Stimulated activated CD8-positive, alpha-beta memory T cell treated with anti-CD3 and anti-CD28 coated beads, Interleukin-4, amount 100 ng/mL, for 1 hour (primary cell): ENCODE measurements at places on chromosomes 12 and 14.

GRCh38 chr12:21221778-21222177, 90.8 kb downstream of the SLCO1B1 start:
- no peak for DNase-seq

GRCh38 chr14:92677087-92677668, 71.2 kb downstream of the LGMN start:
- DNase-seq: no peak

DNA sequence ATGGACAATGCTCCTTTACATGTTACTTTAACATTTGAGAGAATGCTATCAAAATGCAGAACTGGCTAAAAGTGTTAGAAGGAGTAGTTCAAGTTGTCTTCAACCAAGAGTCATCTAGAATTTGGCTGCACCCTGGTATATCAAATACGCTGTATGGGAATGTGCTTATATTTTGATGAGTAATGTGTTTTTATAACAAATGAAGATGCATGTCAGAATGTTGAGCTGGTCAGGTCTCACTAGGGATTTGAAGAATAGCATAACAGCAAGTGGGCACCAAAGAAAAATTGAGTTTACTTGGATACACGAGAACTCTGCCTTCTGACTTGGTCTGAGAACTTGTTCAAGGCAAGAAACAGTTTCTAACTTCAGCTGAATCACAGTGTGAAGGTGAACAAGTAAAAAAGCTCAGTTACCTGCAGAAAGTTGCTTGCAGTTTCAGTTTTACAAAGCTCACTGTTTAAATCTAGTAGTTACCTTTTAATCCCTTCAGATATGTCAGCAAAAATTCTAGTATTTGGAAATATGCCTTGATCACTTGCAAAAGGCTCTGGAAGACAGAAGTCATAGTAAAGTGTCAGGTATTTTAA, 82.3 kb downstream of the PDE3A start:
- no peak for DNase-seq

DNA sequence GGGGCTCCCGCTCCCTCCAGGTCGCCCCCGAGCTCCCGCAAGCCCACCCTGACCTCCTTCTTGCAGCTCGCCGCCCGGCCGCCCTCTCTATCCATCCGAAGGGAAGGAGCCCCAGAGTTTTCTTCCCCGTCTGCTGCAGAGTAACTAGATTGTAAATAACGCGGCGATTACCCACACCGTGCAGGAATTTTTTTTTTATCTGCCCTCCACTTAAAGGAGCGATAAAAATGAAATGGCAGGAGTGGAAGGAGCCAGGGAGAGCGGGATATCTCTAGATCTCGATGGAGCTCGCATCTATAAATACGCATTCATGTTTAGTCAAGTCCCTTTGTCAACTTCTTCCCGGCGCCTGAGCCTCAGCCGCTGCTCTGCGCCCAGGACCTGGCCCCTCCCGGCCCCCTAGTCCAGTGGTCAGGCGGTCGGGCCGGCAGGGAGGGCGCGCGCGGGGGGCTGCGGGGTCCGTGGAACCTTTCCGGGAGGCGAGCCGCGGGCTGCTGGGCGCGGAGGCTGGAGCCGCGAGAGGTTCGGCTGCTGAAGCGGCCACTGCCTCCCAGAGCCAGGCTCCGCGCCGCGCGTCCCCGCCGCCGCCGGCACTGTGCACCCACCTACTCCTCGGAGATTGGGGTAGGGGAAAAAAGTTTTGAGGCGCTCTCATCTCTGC, 386.0 kb downstream of the BCAT1 start:
- DNase-seq: no peak

DNA sequence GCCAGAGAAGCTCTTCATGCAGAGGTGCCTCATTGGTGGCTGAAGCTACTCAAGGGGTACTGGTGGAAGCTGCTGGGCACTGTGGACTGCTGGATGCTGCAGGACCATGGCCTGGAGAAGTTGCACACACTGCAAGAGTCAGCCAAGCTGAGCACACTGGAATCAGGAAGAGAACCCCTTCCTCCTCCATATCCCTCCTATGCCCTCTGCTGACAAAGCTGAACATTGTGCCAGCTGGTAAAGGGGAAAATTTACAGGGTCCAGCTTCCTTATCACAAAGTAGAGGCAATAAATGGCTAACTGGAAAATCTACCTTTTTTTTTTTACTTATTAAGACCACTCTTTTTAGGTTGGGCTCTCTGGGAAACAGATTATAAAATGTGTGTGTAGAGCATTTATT, 6.5 kb downstream of the CCDC175 start:
- DNase-seq: no peak

DNA sequence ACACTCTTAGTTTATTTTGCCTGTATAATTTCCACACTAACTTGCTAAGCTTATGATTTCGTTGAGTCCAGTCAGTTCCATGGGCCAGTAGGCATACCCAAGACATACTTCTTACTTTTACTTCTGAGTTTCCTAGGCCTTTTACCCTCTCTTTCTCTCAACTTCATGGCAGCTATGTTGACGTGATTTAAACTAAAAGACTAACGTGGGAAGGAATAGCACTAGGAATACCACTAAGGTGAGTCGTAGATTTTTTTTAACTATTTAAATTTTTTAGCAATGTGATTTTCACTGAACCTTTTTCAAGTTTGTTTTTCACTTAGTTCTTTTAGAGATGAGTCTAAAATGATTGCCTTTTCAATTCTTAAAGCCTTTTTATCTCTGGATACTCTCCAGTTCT, 793.5 kb upstream of the NOVA1 start:
- no peak for DNase-seq
